ENCODE measurements at places on chromosomes 12 and 14. TPM values are rescaled to one million over a fixed set of nuclear protein-coding genes. Genes with fewer than 3 reads are reported as not detected.

GRCh38 chr14:68879321-68879781 lies 86.5 kb upstream of the ZFP36L1 start:
- DNase-seq: no peak

DNA sequence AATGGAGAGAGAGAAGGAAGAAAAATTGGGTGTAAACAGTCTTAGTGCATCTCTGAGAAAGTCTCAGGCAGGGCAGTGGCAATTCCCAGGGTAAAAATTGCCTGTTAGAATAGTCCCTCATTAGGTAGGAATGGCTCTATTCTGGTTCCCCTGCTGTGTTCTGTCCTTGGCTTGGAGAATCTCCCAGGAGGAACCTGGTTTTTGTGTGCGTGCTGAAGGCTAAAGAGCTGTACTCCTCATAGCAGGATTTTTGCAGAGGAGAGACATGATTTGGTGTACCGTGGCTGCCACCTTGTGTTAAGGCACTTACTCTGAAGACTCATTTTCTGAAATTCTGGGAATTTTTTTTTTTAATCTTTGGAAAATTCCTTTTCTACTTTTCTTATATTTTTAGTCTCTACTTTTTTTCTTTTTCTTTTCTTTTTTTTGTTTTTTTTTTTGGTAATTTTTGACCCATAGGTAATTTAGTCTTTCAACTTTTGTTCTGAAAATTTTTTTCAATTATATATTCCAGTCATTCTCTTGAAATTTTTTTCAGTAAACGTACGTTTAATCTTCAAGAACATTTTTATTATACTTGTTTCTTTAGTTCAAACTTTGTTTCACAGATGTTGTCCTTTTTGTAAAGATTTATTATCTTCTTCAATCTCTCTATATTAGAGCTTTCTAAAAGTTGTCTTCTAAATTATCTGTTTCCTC lies 63.8 kb downstream of the FBXO33 start:
- peak; percentile 91 for DNase-seq

Gene KLHL33
- total RNA-seq: 0.09 TPM

GRCh38 chr14:90159146-90159545 lies 97.2 kb upstream of the PSMC1 start:
- no peak for DNase-seq

Gene ERBB3
- total RNA-seq: 45.7 TPM
